ENCODE measurements at places on chromosomes 16 and 17.

DNA sequence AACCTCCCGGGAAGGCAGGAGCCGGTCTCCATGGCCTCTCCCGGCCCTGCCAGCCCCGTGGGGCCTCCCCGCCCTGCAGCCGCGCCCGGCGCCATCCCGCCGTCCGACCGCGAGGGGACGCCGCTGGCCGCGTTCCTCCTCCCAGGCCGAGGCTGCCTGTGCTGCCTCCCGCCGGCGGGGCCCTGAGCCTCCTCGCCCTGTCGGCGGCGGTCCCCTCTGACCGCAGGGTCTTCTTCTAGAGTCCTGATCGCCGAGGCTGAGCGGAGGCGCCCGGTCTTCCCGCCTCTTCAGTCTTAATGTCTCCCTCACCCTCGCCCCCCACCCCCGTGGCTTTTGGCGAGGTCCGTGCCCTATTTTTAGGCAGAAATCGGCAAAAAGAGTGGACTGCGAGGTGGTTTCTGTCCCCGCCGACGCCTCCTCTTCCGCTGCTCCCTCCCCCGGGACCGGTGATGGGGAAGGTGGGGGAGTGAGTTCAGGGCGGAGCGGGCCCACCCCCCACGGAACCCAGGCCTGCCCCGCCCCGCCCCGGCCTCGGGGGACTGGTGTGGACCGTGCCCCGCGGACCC, 794 bp upstream of the CPNE7 start:
- no peak for DNase-seq

- DNase-seq: peak; percentile 60
Measured at GRCh38 chr16:695355-696089, 5.3 kb upstream of the WDR24 start.

- no peak for DNase-seq
Measured at GRCh38 chr16:10622036-10622921, 41.9 kb upstream of the EMP2 start.

- DNase-seq: no peak
Measured at GRCh38 chr17:58525239-58525638, 10.8 kb upstream of the MTMR4 start.

DNA sequence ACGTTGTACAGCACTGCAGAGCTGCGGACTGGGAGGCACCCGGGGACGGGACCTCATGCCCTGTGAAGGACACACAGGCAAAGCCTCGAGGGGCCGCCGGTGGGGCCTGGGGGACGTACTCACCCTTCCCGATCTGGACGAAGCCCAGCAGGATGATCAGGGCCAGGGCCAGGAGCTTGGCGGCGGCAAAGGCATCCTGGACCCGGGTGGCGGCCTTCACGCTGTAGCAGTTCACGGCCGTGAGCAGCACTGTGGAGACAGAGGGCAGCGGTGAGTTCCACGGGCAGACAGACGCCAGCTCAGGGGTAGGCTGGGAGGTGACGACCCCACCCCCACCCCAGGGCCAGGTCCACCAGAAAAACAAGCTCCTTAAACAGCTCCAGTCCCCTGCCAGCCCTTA, 17.7 kb downstream of the SLC7A5 start:
- DNase-seq: no peak

- no peak for DNase-seq
Measured at GRCh38 chr16:88965411-88965810, 11.6 kb downstream of the CBFA2T3 start.

DNA sequence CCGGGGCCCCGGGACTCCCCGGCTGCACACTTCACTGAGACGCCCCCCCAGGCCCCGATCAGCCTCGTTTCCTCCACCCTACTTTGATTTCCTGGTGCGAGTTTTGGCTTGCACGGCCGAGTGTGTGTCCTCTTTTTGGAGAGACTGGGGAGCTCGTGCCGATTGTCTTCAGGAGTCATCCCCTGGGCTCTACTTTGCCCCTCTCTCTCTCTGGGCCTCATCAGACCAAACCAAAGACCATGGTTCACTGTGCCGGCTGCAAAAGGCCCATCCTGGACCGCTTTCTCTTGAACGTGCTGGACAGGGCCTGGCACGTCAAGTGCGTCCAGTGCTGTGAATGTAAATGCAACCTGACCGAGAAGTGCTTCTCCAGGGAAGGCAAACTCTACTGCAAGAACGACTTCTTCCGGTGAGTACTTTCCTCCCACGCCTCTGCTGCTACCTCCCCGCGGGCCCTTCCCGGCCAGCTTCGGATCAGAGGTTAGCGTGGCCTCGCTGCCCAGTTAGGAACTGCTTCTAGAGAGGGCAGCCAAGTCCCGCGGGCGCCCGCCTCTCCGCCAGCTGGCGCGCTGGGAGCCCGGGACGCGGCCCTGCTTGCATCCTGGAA, 787 bp downstream of the LHX1 start:
- DNase-seq: no peak

Measured in stimulated activated CD4-positive, alpha-beta T cell treated with anti-CD3 and anti-CD28 coated beads, TNF-alpha, amount 100 ng/mL, for 1 hour (primary cell).